Activated CD4-positive, alpha-beta T cell treated with anti-CD3 and anti-CD28 coated beads, Interleukin-2, amount 50 U/mL, for 1 hour (primary cell): ENCODE measurements at places on chromosomes 11 and 22.

GRCh38 chr11:70169127-70169526, 34.0 kb upstream of the FADD start:
- no peak for DNase-seq

GRCh38 chr11:122037911-122038310, 78.1 kb downstream of the BLID start:
- no peak for DNase-seq

DNA sequence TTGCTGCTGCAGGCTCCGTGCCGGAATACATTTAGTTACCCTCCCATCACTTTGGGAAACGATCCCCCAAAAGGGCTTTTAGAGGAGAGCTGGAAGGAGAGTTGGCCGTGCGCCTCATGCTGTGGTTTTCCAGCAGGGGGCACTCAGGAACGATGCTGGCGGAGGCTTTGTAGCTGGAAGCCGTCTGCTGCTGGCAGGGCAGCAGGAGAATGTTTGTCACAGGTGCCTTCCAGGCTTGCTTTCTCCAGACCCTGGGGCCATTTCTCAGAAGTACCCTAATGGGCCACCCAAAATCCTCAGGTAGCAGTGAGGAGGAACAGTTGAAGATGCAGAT, 30.0 kb upstream of the CABP7 start:
- peak; percentile 38 for DNase-seq

DNA sequence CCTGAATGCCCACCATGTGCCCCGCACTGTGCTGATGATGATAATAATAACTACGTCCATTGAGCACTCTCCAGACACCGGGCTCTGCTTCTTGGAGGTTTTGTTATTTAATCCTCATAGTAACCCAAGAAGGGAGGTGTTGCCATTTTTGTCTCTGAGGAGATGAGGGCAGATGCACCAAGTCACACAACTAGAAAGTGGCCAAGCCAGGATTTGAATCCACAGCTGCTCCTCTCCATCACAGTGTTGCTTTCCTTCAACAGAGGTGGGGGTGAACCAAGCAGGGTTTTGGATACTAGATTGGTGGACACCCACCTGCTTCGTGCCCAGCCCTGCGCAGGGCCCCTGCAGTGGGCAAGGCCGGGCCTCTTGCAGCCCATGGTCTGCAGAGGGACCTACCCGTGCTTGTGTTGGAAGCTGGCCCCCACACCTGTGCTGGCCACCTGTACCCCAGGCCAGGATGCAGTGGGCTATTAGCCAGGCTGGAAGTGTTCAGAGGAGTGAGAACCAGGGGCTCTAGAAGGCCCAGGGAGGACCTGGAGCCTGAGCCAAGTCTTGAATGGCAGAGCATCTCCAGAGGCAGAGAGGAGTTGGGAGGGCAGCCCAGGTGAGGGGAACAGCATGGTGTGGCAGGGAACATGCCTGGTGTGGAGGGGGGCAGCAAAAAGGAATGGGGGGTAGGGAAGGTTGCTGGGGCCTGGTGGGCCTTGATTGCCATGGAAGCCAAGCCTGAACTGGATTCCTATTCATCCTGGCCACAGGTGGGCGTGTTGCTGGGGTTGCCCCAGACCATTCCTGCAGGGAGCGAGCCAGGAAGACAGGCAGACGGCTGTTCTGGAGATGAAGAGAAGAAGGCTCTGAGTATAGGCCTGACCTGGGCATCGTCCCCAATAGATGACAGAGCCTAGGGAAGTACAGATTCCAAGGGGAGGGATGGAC, 2.7 kb upstream of the DPP3 start:
- DNase-seq = no peak

DNA sequence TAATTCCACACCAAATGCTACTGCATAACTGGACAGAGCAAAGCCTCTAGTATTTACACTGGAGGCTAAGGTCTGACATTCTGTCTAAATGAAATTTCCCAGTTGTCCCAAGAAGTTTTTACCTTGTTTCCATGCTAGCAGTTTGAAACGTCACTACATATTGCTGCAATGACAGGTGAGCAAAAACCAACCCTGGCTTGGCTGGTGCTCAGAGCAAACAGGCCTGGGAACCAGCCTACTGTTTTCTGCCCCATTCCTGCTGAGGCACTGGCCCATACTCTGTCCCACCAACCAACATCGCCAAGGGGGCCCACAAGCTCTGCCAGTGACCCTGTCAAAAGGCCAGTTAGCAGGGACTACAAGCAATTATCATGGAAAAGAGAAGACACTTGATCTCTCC, 131.1 kb downstream of the MPPED2 start:
- no peak for DNase-seq

DNA sequence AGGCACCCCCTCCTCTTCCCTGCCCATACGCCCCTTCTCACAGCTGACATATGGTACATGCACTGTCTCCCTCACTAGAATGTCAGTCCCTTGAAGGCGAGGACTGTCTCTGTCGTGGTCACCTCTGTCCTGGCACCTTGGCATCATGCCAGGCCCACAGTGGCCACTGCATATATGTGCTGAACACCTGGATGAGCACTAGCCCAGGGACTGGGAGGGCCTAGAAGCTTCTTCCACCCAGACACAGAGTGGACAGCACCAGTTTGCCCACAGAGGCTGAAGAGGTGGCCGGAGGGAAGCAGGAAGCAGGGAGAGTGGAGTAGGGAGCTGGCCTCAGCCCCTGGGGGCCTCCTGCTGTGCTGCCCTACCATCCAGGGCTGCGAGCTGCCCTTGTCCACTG, 28.6 kb downstream of the VPS37C start:
- DNase-seq = no peak

GRCh38 chr11:117794772-117795629, 2.0 kb downstream of the DSCAML1 start:
- DNase-seq = no peak

GRCh38 chr11:126317432-126317755, 13.5 kb downstream of the DCPS start:
- DNase-seq = no peak

DNA sequence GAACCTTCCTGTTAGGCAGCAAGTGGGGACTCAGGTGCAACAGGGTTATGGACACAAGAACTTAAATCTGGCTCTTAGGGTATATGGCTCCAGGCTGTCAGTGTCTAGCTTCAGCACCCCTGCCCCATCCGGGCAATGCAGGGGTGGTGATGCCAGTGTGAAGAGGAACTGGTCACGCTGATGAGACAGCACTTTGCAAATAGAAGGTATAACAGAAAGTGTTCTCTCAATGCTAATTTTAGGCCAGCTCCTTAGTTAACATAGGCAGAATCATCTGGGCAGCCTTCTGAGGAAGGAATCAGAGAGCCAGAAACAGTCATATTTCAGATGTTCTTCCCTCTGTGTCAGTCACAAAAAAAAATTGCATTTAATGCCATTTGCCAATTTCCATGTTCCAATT, 41.2 kb downstream of the SYT9 start:
- no peak for DNase-seq

DNA sequence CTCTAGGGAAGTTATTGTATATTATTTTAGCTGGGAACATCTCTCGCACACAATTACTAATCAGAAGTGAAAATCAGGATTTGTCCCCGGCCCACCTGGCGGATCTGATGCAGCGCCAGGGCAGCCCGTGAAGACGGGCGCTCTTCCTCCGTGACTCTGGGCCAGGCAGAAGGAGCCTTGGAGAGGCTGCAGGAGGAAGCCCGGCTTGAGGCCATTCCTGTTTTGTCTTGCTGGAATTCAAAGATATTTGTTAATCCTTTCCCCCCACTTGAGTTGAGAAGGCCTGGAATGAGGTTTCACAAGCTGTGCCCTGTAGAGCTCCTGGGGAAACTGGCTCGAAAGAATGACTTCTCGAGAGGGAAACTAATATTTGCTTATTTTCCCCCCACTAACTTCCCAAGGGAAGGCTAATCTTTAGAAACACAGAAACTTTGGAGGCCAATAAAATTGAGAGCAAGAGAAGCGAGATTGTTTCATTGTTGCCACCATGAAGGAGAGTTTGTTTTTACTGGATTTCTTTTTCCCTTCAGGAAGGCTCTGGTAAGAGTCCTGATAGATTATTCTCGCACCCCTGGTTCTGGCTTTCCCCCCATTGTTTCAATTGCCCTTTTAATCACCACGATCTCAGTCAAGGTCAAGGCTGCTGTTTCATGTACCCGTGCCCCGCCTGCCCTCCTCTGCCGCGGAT, 92.8 kb upstream of the SEPTIN5 start:
- DNase-seq = no peak

- no peak for DNase-seq
Measured at GRCh38 chr11:27390318-27391295, 27.6 kb upstream of the CCDC34 start.

DNA sequence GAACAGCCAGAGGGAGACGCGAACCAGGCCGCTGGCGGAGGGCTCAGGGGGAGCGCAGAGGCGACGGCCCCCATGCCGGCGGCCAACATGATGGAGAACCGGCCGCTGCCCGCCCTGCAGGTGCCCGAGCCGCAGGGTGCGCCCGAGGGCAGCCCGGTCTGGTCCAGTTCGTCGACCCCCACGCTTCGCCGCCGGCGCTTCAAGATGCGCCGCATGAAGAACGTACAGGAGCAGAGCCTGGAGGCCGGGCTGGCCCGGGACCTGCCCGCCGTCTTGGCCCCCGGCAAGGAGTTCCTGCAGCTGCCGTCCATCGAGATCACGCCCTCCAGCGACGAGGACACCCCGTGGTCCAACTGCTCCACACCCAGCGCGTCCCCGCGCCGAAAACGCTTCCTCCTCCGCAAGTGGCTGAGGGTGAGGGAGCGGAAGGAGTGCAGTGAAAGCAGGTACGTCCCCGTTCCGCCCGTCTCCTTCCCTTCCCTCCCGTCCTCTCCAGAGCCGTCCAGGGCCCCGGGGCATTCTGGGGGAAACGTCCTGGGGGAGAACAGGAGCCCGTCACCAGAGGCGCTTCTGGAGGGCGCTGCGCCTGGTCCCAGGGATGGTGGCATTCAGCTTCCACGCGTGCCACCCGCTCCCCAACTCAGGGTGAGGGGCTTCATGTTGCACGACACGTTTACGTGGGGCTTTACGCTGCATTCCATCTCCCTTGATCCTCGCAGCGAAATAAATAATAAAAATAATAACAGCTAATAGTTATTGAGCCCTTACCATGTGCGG, 840 bp downstream of the GRAMD1B start:
- DNase-seq = peak; percentile 50

DNA sequence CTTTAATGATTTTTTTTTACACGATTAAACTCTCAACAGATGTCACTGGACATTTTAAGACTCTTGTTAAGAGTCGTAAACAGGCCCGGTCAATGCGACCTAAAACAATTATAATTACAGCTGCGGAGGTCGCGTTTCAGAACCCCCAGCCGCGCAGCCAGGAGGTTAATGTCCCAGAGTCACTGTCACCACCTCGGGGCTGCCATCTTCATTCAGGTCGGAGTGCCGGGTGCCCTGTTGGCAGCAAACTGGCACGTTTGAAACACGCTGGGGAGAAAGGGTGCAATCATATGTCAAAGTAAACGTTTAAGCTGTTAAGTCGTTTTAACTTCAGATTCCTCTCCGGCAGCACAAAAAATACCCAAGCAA, 711 bp upstream of the PHF21B start:
- no peak for DNase-seq

DNA sequence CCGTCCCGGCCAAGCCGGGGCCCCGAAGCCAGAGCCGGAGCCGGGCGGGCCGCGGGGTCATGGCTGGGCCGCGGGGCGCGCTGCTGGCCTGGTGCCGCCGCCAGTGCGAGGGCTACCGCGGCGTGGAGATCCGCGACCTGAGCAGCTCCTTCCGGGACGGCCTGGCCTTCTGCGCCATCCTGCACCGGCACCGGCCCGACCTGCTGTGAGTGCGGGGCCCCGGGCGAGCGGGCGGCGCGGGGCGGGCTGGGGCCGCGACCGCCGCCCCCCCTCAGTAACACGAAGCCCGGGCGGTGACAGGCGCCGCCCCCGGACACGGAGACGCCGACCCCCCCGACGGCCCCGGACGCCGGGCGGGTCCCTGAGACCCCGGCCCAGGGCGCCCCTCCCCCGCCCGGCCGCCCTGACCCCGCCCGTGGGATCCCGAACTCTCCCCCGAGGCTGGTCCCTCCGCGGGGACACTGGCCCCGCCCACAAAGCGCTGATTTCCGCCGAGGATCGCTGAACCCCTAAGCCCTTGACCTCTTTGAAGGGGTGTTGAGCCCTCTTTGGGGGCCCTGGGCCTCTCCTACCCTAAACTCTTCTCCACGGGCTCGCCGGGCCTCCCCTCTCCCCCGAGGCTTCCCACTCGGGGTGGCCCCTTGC, 389 bp downstream of the MICALL1 start:
- peak; percentile 30 for DNase-seq

GRCh38 chr22:17370026-17370765, 936 bp downstream of the CECR2 start:
- DNase-seq = no peak

- no peak for DNase-seq
Measured at GRCh38 chr11:17376493-17376892, 12.0 kb downstream of the KCNJ11 start.

- DNase-seq = no peak
Measured at GRCh38 chr11:113256431-113257202, 57.8 kb upstream of the TTC12 start.

DNA sequence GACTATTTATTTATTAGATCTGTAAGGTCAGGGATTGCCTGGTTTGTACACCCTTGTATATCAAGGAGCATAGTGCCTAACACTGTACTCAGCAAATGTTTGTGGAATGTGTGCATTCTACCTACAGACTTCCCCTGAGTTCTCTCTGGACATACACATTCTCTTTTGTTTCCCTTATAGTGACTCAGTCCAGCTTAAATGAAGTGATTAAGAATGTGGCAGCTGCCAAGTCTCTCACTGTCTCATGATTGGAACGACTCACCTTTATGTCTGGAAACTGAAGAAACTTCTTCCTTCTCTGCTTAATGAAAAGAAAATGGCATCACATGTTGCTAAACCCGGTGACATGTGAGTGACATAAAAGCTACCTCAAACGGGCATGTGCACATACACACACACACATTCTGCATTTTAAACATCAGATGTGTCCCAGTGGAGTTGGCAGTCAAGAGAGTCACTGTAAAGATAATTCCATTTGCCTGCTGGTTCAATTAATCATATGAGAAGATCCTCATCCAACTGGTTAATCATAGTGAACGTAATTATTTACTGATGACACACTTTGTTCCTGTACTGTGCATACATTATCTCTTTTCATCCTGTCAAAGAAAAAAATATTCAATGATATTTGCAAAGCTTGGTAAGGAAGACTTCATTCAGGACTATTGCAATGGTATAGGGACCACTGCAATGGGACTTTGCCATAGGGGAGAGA, 42.8 kb downstream of the GLYAT start:
- no peak for DNase-seq

- no peak for DNase-seq
Measured at GRCh38 chr11:10385696-10386095, 69.4 kb upstream of the AMPD3 start.

GRCh38 chr11:133790995-133791394, 54.3 kb downstream of the SPATA19 start:
- DNase-seq = no peak
